Right hindlimb (tissue), 1 donor: ENCODE measurements at places on chromosomes 13 and 19.

DNA sequence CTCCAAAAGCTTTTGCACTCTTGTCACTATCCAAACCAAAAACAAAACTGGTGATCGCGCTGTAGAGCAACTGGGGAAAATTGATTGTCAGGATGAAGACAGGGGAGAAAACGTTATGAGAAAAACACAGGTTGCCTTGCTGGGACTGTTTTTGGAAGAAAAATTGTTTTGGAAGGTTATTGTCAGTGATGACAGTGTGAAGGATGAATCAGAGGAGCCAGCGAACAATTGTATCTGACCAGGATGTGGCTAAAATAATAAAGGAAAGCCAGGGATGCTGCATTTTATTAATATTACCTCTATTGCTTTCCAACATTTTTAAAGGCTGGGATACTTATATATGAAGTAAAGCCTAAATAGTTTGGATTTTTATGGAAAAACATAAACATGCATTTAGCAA is 334.0 kb downstream of the SPRY2 start:
- DNase-seq = no peak

DNA sequence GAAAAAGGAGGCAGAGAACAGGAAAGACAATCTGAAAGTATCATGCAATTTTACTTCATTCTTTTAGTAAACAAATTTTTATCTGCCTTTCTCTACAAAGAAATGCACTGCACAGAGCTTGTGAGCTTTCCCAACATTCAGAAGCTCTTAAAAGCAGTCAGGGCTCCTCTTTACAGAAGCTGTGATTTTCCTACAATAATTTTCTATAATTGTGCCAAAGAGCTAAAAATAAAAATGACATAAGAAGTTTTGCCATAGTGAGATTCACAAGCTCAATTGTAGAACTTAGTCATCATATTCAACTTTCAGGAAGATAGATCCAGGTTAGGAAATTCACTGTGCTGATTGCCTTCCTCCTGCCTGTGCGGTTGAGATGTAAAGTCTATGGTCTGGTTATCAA is 341.4 kb downstream of the PCDH9 start:
- no peak for DNase-seq

GRCh38 chr13:111326621-111326965 is 6.2 kb downstream of the TEX29 start:
- no peak for DNase-seq

DNA sequence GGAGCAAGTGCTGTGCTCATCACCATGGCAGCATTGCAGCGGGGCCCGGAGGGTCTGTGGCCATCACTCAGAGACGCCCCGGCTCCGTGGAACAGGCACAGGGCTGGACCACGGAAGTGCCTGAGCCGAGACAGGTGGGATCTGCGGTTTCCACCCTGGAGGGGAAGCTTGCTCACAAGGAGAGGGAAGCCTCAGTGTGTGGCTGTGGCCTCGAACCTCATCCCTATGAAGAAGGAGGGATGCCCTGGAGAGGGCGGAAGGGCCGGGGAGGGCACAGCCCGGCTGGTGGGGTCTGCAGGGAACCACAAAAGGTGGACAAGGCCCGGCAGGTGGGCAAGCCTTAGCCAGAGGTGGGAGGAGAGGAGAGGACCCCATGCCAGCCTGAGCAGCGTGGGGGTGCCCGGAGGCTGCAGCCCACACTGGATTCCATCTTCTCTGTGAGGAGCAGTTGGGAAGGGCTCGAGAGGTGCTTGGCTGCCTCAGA is 30.4 kb upstream of the TMEM255B start:
- DNase-seq = no peak

GRCh38 chr13:94799299-94799698 is 87.0 kb upstream of the SOX21 start:
- DNase-seq = no peak
